ENCODE measurements at places on chromosomes 1 and 21. TPM values are rescaled to one million over a fixed set of nuclear protein-coding genes. Genes with fewer than 3 reads are reported as not detected.

Gene RLF
- 2.3 TPM for polyA plus RNA-seq

Gene PHLDA3
- polyA plus RNA-seq = 105 TPM

Gene LCE3E
- not detected for polyA plus RNA-seq

Gene FCRLA
- polyA plus RNA-seq = 0.13 TPM

Gene RHBG
- not detected for polyA plus RNA-seq
